Muscle of leg (tissue), 16 donors: ENCODE measurements at places on chromosomes 1 and 21. TPM values are rescaled to one million over a fixed set of nuclear protein-coding genes. Genes with fewer than 3 reads are reported as not detected.

DNA sequence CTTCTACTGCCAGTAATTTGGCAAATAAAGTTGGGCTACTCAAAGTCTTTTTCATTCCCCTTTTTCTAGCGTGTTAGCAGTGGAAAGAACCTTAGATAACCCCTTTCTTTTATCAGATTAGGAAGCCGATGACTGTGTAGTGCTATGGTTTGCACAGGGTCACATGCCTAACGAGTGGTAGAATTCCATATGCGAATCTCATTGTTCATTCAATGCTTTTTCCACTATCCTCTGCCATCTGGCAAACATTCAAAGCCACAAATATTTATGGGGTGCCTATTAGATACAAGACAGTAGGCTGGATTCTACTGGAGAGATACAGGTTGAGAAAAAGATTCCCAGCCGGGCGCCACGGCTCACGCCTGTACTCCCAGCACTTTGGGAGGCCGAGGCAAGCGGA lies 14.9 kb upstream of the IER5 start:
- no peak overlapping the region for H3K27ac ChIP-seq
- H3K27me3 ChIP-seq, result no peaks in the 10 kb centered on the region
- H3K36me3 ChIP-seq, result no peaks in the 10 kb centered on the region
- no peak overlapping the region for H3K4me3 ChIP-seq

- H3K4me3 ChIP-seq, result no peak overlapping the region
- H3K36me3 ChIP-seq, result no peaks in the 10 kb centered on the region
- H3K27me3 ChIP-seq, result no peaks in the 10 kb centered on the region
- no peak overlapping the region for H3K27ac ChIP-seq
Measured at GRCh38 chr1:230310381-230311163, 115.6 kb downstream of the PGBD5 start.

GRCh38 chr1:211210965-211211364 lies 48.2 kb upstream of the RCOR3 start:
- no peak overlapping the region for H3K27ac ChIP-seq
- no peaks in the 10 kb centered on the region for H3K4me1 ChIP-seq
- H3K36me3 ChIP-seq, result no peaks in the 10 kb centered on the region
- no peaks in the 10 kb centered on the region for H3K27me3 ChIP-seq
- H3K4me3 ChIP-seq, result no peak overlapping the region
- DNase-seq, result no peak

- H3K4me1 ChIP-seq, result peaks cover 14% of the 10 kb centered on the region
- H3K27me3 ChIP-seq, result peaks cover 5% of the 10 kb centered on the region
- no peak overlapping the region for H3K4me3 ChIP-seq
- H3K36me3 ChIP-seq, result no peaks in the 10 kb centered on the region
- DNase-seq, result peak; percentile 16
Measured at GRCh38 chr1:147892216-147892615, 10.4 kb upstream of the GJA8 start.

DNA sequence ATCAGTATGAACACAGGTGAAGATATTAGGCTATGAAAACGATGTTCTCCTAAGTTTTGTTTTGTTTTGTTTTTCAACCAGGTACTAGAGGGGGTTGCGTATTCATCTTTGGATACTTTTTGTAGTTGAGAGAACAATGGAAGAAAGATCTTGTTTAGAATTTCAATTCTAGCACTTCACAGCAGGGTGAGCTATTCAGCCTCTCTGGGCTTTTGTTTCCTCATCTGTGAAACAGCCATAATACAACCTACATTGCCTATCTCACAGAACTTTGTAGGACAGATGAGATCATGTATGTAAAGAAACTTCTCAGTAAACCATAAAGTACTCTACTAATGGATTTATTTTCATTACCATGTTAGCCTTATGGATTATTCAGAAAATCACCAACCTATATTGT lies 199.5 kb downstream of the GPATCH2 start:
- no peak overlapping the region for H3K4me3 ChIP-seq
- no peaks in the 10 kb centered on the region for H3K4me1 ChIP-seq
- DNase-seq, result no peak
- H3K27me3 ChIP-seq, result no peaks in the 10 kb centered on the region
- H3K36me3 ChIP-seq, result no peaks in the 10 kb centered on the region

DNA sequence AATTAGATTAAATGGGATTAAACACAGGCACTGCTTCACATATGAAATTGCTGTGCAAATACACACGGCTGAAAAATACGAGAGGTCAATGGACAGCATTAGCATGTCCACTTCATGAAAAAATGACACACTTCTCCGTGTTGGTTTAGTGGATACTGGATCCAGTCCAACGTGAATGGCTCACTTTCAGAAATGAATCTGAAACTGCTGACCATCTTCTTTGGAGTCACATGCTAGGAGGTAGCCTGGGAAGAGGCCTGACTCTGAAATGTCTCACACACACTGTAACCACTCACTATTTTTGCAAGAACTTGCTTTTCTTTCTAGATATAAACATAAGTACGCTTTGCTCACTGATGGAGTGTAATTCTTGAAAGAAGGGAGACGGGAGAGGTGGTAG lies 127.3 kb downstream of the HLCS start:
- peaks cover 20% of the 10 kb centered on the region for H3K4me1 ChIP-seq
- H3K4me3 ChIP-seq, result no peak overlapping the region
- DNase-seq, result peak; percentile 49

DNA sequence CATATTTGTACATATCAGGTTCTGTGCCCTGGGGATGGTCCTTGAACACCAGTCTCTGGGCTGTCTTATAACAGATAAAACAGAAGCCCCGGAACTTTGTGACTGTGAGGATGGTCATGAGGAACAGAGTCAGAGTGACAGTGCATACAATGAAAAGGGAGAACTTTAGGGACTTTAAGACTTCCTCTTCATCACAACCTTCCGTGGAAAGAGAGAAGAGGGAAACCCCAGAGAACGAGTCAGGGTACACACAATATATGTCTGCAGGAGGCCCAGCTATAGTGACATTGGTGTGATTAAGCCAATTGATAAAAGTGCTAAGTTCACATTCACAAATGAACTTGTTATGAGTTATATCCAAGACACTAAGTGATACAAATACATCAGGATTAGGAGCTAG lies 32.1 kb downstream of the TLR5 start:
- H3K4me1 ChIP-seq, result peaks cover 6% of the 10 kb centered on the region
- H3K27me3 ChIP-seq, result no peaks in the 10 kb centered on the region
- no peak for DNase-seq

DNA sequence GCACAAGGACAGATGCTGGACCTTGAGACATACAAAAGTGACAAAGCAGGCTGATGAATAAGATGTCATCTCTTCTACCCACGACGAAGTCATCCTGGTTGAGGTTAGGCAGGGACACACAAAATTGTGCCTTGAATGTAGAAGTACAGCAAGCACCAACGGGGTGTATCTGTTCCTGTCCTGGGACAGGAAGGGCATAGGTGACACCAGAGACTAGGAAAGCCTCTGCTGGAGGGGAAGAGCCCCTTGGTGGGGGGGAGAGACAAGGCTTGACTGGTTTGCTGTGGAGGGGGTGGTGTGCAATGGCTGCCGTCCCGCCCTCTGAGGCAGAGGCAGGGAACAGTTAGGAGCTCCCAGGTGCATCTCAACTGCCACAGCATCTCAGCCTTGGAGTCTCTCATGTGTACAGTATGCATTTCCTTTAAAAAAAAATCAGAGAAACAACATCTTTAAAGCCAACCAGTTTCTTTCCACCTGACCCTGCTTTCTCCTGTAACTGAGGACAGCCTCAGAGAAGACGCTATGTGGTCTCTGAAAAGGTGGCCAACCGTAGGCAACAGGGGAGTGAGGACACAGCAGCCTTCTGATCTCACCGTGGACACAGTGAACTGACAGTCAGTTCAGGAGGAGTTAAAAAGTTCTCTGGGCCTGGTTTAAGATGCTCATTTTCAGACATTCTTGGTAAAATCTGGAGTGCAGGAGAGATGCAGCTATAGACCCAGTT lies 17.7 kb upstream of the GFI1 start:
- no peaks in the 10 kb centered on the region for H3K4me1 ChIP-seq
- H3K27ac ChIP-seq, result no peak overlapping the region
- no peak overlapping the region for H3K4me3 ChIP-seq
- no peaks in the 10 kb centered on the region for H3K36me3 ChIP-seq

- H3K27me3 ChIP-seq, result no peaks in the 10 kb centered on the region
- peaks cover 2% of the 10 kb centered on the region for H3K4me1 ChIP-seq
- no peaks in the 10 kb centered on the region for H3K36me3 ChIP-seq
Measured at GRCh38 chr21:44477131-44477530, 21.8 kb downstream of the LRRC3 start.

SIK1 gene
- total RNA-seq, result 2.7 TPM

LAPTM5 gene
- total RNA-seq, result 5.6 TPM

S100A13 gene
- total RNA-seq, result 111 TPM

S100A10 gene
- 98.6 TPM for total RNA-seq

BRINP3 gene
- total RNA-seq, result 2.5 TPM

RNPC3 gene
- 13.2 TPM for total RNA-seq

FOXD2 gene
- total RNA-seq, result 0.22 TPM

MEX3A gene
- total RNA-seq, result 9.4 TPM
